ENCODE measurements at places on chromosomes 2 and 18.

GRCh38 chr2:114550895-114551793 lies 108.7 kb downstream of the DPP10 start:
- DNase-seq, result no peak

GRCh38 chr2:234708091-234708683 lies 211.3 kb upstream of the ARL4C start:
- DNase-seq, result no peak

- no peak for DNase-seq
Measured at GRCh38 chr18:680392-680791, 22.9 kb downstream of the TYMS start.

GRCh38 chr18:36296650-36297416 lies 680 bp upstream of the FHOD3 start:
- DNase-seq, result no peak

DNA sequence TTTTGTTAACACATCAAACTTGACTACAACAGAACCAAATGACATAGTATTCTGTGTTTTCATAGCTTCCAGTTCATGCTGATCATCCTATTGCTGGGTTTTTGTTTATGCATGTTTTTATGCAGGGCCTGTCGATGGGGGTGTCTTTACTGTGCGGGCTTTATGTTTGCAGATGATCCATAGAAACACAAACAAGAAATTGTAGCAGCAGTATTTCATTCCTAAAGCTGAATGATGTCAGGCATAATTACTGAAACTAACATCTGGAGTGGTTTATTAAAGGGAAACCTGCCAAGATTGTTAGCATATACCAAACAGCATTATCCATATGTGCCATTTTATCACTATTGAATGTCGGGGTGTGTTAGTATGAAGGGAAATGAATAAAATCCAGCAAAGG lies 129.7 kb downstream of the PTPRM start:
- no peak for DNase-seq

DNA sequence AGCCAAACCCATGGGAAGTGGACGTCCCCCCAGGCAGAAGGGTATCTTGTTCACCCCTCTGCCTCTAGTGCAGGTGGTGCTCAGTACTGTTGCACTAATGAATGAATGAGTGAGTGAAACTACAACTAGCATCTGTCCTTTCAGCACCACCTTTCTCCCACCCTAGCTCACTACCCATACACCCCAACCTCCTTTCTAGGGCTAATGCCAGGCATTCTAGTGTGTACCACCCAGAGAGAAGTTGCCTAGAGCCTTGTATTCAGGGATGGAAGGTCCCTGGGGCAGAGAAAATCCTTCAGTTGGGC lies 22.5 kb downstream of the CCT7 start:
- no peak for DNase-seq

DNA sequence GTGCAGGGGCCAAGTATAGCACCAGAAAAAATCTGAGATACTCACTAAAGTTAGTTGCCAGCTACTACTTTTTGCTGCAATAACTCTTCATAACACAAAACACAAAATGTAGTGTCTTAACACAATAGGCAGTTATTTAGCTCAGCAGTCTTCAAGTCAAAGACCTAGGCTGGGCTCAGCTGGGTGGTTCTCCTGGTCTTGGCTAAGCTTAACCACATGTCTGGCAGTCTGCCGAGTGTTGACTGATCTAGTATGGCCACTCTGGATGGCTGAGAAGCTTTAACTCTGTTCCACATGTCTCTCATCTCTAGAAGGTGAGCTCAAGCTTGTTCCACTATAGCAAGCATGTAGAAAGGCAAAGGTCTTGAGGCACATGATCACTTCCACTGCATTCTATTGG lies 451.6 kb downstream of the SOX11 start:
- DNase-seq, result no peak

DNA sequence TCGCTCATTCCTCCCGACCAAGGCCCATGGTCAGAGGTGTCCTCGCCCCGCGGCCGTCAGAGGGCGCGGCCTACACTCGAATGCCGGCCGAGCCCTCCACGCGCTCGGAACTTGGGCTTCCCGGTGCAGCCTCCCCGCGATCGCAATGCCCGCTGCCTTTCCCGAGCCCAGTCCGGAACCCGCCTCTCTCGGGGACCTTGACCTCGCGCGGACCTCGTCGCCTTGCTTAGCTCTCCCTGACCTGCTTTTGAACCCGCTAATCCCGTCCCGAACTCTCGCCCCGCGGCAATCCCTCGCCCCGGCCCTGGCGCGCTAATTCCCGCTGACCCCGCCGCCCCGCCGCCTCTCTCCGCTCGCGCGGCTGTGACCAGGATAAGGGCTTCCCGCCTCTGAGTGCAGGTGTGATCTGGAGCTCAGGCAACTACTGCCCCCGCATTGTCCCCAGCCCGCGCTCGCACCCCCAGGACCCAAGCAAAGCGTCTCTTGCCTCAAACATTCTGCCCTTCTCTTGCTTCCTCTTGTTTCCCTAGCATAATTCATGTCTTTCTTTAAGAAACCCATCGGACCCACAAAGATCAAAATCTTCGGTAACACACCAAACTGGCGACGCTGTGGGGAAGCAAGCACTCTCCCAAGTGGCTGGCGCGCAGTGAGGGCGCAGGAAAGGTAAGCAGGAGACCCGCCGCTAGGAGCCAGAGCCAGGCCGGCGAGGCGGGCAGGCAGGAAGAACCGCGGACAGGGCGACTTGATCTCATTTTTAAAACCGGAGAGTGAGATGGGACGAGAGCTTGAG lies 46.6 kb upstream of the ATP6V1B1 start:
- no peak for DNase-seq

DNA sequence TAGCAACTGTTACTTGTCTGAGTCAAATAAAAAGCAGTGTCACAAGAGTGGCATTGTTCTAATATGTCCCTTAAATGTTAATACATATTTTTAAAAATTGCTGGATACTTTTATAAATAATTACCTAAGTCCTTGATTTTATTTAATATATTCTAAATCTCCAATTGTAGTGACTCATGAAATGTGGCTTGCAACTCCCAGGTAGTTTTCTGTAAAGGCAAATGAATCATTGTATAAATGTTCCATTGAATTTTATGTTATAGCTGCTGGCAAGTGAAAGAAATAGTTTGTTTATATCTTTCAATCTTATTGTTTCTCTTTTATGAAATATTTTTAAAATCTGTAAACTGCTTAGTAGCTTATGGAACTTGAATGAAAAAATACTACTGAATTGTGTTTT lies 32.7 kb upstream of the C1GALT1C1L start:
- no peak for DNase-seq

- no peak for DNase-seq
Measured at GRCh38 chr2:142175813-142176338, 45.1 kb upstream of the LRP1B start.

GRCh38 chr2:182897137-182897536 lies 30.7 kb upstream of the FRZB start:
- no peak for DNase-seq

DNA sequence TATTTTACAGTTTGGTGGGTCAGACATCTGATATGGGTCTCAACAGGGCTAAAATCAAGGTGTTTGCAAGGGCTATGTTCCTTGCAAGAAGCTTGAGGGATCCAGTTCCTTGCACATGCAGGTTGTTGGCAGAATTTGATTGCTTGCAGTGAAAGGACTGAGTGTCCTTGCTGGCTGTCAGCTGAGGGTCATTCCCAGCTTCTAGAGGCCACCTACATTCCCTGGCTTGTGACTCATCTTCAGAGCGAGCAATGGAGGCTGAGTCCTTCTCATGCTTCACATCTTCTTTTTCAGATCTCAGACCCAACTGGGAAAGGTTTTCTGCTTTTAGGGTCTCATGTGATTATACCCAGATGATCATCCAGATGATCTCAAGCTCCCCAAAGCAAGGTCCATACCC lies 12.4 kb downstream of the MEX3C start:
- DNase-seq, result no peak

DNA sequence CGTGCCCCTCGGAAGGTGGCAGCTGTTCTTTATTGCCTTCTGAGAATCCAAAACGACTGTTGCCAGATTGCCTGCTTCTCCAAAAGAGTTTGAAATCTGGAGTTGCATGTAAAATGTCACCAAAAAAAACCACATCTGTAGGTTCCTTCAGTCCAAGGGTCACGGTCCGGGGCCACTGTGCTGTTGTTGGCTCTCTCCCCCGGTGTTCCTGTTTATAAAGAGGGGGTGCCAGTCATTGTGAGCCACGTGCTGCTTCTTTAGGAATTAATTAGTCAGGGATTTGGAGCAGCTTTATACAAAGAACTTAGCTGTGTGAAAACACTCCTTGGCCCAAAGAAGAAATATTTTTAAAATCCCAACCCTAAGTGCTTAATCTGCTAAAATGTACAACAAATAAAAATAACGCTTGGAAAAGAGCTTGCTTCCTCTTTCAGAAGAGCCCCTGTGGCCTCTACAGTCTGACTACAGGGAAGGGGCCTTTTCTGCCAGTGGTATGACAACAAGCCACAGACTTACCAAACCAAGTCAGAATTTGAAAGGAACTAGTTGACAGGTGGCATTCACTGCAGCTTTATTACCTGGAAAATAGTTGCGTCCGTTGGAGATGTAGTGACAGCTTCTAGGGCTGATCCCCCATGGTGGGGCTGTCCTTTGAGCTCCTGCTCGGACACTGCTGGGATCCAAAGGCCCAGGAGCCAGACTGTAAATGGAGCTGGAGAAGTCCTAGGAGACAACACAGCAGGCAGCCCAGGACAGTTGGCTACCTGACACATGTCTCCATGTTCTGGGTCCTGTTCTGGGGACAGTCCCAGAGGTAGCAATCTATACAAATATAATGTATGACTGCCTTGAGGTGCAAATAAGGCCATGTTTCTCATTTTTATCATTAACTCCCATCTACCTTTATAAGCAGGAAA lies 84.5 kb upstream of the SLC1A4 start:
- DNase-seq, result no peak

- no peak for DNase-seq
Measured at GRCh38 chr18:44589693-44590355, 90.9 kb upstream of the SETBP1 start.

DNA sequence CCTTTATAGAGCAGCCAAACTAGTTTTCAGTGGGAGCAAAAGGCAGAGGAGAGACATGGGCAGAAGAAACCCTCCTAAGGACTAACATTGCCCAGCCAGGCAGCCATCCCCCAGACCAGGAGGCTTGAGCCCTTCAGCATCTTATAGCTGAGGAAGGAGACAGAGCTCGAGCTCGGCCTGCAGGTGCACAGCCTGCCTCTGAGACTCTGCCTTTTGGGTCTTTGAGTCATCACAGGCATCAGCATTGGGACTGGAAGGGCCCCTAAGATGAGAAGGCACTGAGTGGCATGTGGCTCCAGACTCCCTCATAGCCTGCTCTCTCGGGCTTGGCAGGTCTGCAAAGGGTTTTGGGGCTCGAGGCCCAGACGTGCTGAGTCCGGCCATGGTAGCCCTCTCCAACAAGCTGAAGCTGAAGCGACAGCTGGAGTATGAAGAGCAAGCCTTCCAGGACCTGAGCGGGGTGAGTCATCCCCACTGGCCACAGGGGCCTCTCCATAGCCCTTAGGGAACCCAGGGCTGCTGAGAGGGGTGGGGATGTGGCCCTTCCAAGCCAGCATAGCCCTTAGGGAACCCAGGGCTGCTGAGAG lies 84.1 kb downstream of the EPAS1 start:
- DNase-seq, result no peak

- DNase-seq, result no peak
Measured at GRCh38 chr18:79875931-79876461, 75.5 kb downstream of the SLC66A2 start.

- no peak for DNase-seq
Measured at GRCh38 chr2:1283020-1283801, 130.1 kb upstream of the TPO start.

DNA sequence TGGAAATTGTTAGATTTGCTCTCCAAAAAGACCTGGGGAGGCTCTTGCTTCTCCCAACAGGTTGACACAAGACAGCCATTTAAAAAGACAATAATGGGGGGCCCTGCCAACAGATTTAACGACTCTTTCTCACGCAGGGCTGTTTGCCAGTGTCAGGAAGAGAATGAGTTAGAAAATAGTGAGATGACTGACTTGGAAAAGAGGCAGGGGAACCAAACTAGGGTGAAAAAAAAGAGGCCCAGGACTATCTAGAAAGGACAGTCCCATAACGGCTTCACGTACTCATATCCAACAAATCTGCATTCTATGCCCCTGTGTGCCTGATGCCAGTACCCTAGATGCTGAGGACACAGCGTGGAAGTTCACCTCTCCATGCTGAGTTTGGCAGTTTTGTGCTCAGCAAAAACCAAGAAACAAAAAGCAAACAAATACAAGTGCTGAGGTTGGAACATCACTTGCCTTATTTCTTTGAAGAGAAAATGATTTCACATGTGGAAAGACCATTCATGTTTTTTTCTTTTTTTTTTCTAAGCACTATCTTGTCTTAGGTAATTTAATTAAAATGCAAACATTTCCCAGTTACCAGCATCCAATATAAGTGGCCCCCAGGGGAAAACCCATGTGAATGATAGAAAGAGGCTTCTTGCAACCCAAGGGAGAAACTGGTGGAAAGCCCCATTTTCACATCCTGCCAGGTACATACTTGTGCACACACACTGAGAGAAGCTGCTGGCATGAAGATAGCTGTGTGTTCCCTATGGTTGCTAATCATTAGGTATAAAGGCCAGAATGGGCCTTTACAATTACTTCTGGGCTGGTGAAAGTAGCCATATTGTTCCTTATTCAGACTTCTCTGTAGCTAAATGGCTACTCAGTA lies 10.6 kb upstream of the WIPF1 start:
- DNase-seq, result peak; percentile 43

- no peak for DNase-seq
Measured at GRCh38 chr18:26091047-26091630, 726 bp upstream of the SS18 start.

GRCh38 chr2:23944527-23944926 lies 4.3 kb downstream of the UBXN2A start:
- DNase-seq, result no peak

GRCh38 chr2:160928854-160929301 lies 231.3 kb upstream of the TANK start:
- no peak for DNase-seq

- DNase-seq, result no peak
Measured at GRCh38 chr2:37637190-37637860, 34.1 kb downstream of the CDC42EP3 start.

DNA sequence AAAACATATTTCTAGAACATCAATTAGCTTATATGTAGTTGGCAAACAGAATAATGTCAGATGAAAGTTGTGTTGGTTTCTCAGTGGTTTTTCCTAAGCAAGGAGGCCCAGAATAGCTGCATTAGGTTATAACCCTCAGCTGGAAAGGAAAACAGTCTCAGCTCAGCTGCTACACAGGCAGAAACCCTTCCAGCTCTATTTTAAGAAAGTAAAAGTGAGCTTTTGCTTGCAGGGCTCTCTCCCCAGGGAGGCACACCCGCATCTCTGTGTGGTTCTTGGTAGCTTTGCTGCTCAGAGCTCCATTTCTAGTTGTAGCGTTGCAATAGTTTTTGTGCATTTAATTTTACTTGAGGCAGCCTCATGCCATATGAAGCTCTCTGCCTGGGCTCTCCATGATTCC lies 54.6 kb downstream of the PIKFYVE start:
- DNase-seq, result no peak

DNA sequence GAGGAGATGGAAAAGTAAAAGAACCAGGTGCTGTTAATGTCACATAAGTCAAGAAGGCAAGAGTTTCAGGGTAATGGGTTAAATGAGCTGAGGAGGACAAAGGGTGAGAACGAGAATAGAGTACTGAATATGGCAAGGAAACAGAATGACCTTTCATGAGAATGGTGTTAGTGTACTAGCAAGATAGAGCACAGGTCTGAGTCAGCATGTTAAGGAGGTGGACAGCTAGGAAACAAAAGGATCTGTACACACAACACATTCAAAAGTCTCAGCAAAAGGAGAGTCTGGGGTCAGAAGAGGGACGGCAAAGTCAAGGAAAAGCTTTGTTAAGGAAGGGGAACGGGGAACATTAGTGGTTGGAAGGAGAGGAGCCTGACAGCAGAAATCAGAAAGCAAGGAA lies 28.9 kb downstream of the LMAN2L start:
- no peak for DNase-seq

Measured in T-helper 22 cell (primary cell).